Airway epithelial cell (primary cell): ENCODE measurements at places on chromosomes 2 and 18. TPM values are rescaled to one million over a fixed set of nuclear protein-coding genes. Genes with fewer than 3 reads are reported as not detected.

Gene EVX2
- not detected in 2 replicates for total RNA-seq

Gene SAG
- not detected in 2 replicates for total RNA-seq

Gene TTN
- not detected in 2 replicates for total RNA-seq

Gene EVA1A
- 19.3 and 26.4 TPM in 2 replicates for total RNA-seq
